ENCODE measurements at places on chromosomes 1 and 21.

- peak; percentile 65 for DNase-seq
Observed at GRCh38 chr1:196550731-196551130, 57.5 kb downstream of the KCNT2 start.

DNA sequence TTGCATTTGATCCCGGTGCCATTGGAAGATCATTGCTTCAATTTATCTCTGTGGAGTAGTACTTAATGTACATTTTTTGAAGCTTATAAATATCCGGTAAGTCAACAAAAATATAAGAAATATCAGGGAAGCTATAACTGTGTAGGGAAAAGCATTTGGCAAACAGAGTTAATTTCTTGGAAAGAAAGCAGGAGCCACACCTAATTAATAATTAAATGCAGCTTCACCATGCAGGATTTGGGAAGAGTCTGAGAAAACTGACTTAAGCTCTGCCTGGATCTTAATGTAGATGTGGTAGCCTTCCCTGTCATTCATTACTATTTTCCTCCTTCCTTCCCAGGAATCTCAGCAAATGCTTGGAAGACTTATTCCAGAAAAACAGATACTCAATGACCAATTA, 134.5 kb downstream of the ATP5PO start:
- no peak for DNase-seq

GRCh38 chr1:220879509-220880361, 492 bp downstream of the HLX start:
- peak; percentile 63 for DNase-seq

GRCh38 chr1:226875641-226876295, 5.4 kb downstream of the PSEN2 start:
- DNase-seq: peak; percentile 60

DNA sequence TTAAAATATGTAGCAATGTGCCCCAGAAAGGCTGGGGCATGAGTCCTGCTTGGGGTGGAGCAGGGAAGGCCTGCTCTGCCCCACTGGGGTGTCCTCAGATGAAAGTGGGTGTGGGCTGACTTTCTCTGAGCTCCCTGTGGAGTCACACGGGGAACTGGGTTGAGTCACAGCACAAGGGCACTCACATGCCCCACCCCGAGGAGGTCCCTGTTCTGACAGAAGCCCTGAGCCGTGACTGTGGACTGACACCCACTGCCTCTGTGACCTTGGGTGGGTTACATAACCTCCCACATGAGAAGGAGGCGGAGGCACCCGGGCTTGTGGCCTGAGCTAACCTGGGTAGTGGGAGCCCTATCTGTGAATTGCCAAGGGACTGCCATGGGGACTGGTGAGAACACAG, 52.5 kb upstream of the TINAGL1 start:
- DNase-seq: no peak

GRCh38 chr1:32744071-32744425, 41.5 kb upstream of the SYNC start:
- no peak for DNase-seq

- no peak for DNase-seq
Observed at GRCh38 chr1:81950591-81951244, 150.0 kb downstream of the ADGRL2 start.

- DNase-seq: no peak
Observed at GRCh38 chr1:119027759-119028158, 39.6 kb upstream of the TBX15 start.

GRCh38 chr1:54517496-54517895, 30.5 kb upstream of the ACOT11 start:
- peak; percentile 84 for DNase-seq

- DNase-seq: peak; percentile 63
Observed at GRCh38 chr1:244050014-244050834, 859 bp upstream of the ZBTB18 start.

- DNase-seq: peak; percentile 26
Observed at GRCh38 chr1:175493321-175494010, 249.9 kb downstream of the TNR start.

DNA sequence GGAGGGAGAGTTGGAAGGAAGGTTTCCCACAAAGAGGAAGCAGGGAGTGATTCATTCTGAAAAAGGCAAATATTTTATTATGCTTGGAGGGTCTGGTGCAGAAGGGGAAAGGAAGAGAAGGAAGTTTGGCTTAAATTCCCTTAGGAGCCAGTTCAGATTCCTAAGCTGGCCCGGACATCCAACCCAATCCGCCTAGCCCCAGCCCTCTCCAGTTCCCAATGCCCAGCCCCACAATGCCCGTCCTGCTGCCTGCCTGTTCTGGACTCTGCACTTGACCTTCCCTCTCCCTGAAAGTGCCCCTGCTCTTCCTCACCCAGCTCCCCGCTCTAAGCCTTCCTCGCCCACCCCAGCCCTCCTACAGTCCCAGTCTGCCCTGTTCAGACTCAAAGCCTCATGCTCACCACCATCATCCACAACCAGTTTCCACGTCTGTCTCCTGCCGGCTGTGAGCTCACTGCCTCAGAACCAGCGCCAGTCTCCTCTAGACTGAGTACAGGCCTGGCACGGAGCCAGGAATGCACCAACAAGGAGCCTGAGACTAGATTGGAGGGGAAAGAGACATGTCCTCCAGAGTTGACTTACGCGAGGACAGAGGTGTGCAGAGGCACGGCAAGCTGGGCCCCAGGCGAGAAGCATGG, 18.9 kb downstream of the CAPN2 start:
- peak; percentile 13 for DNase-seq

GRCh38 chr1:54358503-54359168, 47.6 kb downstream of the SSBP3 start:
- DNase-seq: no peak

- DNase-seq: no peak
Observed at GRCh38 chr1:91844862-91845528, 41.0 kb downstream of the TGFBR3 start.

DNA sequence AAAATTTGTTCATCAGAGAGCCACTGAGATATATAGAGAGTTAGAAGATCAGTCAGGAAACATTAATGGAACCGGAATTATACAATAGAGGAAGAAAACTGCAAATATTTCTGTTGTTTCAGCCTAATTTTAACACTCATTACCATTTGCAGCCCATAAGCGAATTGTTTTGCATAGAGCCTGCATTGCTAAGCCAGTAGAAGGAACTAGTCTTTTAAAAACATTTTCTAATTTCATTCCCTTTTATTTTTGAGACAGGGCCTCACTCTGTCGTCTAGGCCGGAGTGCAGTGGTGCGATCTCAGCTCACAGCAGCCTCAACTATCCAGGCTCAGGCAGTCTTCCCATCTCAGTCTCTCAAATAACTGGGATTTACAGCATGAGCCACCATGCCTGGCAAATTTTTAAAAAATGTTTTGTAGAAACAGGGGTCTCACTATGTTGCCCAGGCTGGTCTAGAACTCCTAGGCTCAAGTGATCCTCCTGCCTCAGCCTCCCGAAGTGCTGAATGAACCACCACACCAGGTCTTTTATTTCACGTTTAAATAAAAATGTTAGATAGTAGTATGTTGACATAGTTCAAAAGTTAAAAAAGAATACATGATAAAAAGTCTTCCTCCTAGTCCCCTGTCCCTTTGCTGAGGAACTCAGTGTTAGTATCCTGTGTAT, 25.3 kb downstream of the MPZL1 start:
- DNase-seq: no peak

DNA sequence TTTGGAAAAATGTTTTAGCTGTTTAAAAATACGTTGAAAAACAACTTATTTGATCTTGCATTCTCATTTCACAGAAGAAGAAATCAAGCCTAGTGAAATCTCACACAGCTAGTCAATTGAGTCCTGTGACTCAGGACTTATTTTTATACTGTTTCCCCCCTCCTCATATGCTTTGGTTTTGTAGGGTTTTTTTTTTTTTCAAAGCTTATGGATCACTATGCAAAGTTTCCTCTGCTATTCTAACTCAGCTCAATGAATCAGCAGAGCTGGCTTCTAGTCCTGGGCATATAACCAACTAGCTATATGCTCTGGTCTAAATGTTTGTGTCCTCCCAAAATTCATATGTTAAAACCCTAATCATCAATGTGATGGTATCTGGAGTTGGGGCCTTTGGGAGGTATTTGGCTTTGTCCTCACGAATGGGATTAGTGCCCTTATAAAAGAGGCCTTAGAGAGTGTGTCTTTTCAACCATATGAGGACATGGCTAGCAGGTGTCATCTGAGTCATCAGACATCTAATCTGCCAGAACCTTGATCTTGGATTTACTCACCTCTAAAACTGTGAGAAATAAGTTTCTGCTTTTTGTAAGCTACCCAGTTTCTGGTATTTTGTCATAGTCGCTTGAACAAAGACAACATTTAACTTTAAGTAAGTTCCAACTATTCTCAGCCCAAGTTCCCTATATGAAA, 317.2 kb upstream of the C1orf87 start:
- DNase-seq: no peak

DNA sequence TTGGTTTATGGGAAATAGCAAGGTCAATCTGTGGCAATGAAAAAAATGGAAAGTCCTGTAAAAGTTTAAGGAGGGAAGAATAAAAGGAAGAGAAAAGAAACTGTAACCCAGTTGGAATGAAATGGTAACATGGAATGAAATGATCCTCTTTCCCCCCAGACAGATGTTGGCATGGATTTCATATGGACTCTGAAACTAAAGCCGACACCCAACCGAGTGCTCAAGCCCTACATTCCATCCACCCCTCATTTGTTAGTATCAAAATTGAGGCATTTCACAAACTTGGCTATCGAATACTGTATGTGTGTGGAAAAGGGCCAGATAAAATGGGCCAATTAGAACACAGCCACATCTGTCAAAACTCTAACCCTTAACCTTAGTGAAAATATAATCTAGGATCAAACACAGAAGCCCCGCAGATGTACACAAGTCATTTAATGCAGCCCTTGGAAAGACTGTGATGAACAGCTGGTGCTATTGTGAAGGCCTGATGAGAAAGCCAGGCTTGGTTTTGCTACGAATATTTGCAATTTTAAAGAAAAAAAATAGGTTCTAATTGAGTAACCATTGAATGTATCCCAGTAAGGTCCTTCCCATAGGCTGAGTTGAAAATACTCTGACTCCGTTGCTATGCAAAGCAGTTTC, 72.6 kb upstream of the RGL1 start:
- peak; percentile 94 for DNase-seq

GRCh38 chr21:43211760-43212115, 42.9 kb downstream of the CRYAA start:
- peak; percentile 63 for DNase-seq

GRCh38 chr1:60670302-60670701, 412.1 kb upstream of the NFIA start:
- DNase-seq: no peak

GRCh38 chr21:22154579-22155274, 1156.5 kb downstream of the NCAM2 start:
- no peak for DNase-seq

GRCh38 chr1:184075055-184076029, 23.8 kb downstream of the TSEN15 start:
- peak; percentile 81 for DNase-seq

- DNase-seq: peak; percentile 40
Observed at GRCh38 chr1:21638531-21639341, 30.4 kb downstream of the RAP1GAP start.

- DNase-seq: no peak
Observed at GRCh38 chr1:203204756-203205155, 18.3 kb upstream of the CHI3L1 start.

GRCh38 chr1:80495806-80496205, 1304.9 kb upstream of the ADGRL2 start:
- no peak for DNase-seq

DNA sequence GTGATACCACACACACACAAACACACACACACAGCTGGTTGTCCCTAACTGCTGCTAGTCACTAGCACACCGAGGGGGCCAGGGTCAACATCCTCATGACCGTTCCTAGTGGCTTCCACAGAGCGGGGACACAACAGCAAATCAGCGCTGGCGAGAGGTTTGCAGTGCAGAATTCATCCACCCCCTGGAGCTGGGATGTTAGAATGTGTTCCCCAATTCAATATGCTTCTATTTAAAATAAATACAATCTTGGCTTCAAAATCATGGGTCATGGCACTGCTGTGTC, 16.2 kb upstream of the C2CD2 start:
- no peak for DNase-seq

GRCh38 chr1:19643602-19644394, at the start of gene NBL1:
Gene NBL1 (plus strand): TSS chr1:19644311. CDS start chr1:19655031, 10,720 bp downstream.
- peak; percentile 56 for DNase-seq

DNA sequence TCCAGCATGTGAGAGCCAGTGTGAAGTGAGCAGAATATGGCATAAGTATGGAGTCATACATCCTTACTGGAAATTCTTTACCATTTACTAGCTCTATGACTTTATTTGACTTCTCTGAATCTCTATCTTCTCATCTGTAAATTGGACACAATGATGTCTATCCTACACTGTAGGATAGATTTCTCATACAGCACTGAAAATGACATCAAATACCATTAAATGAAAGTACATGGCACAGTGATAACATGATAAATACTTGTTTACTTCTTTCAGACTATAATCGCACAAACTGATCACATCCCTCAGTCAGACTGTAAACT, 1.3 kb upstream of the CTTNBP2NL start:
- DNase-seq: no peak
